H54 (cell line): ENCODE measurements at places on chromosomes 3 and 15.

DNA sequence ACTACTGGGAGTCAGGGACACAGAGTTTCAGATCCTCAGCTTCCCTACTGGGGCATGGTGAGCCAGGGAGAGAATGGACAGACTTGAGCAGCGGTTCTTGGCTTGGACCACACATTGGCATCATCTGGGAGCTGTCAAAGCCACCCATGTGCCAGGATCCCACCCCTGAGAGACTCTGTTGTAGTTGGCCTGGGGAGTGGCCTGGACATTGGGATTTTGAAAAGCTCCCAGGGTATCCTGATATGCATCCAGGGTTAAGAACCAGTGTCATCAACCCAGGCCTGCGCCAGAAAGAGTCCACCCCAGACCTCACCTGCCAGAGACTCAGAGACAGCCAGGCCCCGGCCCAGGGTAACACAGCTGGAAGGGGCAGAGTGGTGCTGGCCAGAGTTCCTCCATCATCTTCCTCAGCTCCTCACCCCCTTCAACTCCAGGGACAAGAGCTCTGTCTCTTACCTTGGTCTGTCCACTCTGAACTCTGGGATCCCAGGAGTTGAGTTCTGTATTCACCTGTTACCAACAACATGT lies 33.0 kb upstream of the CHRNB4 start:
- no peak for DNase-seq

DNA sequence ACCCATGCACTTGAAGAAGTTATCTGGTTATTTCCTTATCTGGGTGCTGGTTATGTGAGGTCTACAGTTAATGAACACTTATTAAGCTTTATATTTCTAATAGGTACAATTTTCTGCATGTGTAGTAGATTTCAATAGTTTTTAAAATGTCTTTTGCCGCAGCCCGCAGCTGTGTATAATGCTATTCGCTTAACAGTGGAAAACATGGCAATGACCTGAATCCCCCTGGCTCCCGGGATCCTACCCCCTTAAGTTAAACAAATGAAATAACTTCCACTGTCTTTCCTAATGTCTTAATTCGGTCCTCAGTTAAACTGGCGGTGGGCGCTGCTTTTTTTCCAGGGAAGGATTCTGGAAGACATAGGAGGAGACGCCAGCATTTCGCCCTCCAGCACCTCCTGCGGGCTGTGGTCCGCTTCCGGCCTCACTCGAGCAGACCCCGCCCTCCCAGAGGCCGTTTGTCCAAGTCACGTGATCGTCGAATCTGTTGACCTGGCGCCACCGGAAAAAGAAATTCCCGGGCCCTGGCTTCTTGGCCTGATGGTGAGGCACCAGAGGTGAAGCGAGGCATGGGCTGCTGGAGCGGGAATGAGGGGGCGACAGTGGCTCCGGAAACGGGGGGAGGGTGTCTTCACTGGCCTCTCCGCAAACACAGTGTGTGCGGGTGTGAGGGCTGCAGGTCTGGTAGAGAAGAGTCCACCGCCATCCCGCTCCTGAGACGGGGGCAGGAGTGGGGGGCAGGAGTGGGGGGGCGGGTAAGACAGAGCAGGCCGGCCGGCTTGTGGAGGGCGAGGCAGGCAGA lies 45.6 kb upstream of the CSPG4 start:
- peak; percentile 46 for DNase-seq

- DNase-seq, result no peak
These were observed 5.0 kb downstream of the NUDT16 start for GRCh38 chr3:131386429-131387165.

DNA sequence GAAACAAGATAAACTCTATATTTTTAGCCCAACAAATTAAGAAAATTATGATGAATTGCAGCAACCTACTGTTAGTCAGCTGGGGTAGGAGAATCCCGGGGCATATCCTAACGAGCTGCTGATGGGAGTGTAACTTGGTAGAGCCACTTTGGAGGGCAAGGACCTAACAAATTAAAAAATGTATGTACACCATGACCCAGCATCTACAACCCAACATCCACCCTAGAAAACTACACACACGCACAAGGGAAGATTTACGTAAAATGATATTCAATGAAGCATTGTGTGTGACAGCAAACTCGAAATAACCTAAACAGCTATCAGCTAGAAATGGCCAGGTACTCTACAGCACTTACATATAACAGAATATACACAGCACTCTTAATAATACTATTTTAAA lies 1.9 kb downstream of the BCL2A1 start:
- DNase-seq, result no peak

DNA sequence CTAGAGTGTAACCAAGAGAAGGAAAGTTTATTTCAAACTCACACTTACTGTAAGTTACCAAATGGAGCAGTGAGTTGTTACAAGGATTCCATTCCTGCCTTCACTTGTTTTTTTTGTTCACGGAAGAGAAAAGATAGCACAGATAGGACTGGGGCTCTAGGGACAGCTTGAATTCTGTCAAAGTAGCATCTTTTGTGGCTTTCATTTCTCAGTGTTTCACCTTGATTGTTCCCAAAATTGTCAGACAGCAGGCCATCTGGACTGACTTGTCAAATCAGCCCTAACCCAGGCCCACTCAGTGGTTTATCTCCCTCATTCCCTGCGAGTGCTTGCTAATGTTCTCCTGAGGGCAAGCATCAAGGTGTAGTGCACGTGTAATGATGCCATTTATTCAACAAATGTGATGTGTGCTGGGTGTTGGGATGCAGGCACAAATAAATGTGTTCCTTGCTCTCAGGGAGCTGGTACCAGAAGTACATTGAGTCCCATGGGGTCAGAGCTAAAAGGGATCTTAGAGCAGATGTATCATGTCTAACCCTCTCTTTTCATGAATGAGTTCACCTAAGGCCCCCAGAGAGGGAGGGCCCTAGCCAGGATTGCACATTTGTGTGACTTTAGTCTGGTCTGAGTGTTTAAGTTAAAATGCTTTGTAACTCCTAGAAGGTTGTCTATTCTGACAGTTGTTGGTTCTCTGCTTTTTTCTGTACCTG lies 49.1 kb downstream of the PDHB start:
- no peak for DNase-seq

- no peak for DNase-seq
These were observed 72.0 kb downstream of the PDZRN3 start for GRCh38 chr3:73552700-73553099.

- DNase-seq, result peak; percentile 9
These were observed 69.4 kb downstream of the FHIT start for GRCh38 chr3:61181874-61182273.

DNA sequence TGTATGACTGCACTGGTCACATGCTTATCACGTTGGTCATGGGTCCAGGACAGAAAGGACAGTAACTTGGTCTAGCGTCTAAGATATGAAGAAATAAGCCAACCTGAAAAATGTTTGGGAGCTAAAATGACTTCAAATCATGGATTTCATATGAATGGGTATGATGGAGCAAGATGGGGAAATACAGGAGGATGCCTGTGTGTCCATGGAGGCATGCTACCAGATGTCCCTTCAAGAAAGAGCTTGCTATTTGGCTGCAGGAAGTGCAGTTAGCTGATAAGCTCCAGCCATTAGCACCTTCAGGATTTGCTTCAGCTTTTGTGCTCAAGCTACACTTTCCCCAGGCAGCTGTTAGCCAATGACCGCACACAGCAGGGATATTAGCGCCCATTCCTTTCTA lies 164.6 kb upstream of the THBS1 start:
- DNase-seq, result no peak

DNA sequence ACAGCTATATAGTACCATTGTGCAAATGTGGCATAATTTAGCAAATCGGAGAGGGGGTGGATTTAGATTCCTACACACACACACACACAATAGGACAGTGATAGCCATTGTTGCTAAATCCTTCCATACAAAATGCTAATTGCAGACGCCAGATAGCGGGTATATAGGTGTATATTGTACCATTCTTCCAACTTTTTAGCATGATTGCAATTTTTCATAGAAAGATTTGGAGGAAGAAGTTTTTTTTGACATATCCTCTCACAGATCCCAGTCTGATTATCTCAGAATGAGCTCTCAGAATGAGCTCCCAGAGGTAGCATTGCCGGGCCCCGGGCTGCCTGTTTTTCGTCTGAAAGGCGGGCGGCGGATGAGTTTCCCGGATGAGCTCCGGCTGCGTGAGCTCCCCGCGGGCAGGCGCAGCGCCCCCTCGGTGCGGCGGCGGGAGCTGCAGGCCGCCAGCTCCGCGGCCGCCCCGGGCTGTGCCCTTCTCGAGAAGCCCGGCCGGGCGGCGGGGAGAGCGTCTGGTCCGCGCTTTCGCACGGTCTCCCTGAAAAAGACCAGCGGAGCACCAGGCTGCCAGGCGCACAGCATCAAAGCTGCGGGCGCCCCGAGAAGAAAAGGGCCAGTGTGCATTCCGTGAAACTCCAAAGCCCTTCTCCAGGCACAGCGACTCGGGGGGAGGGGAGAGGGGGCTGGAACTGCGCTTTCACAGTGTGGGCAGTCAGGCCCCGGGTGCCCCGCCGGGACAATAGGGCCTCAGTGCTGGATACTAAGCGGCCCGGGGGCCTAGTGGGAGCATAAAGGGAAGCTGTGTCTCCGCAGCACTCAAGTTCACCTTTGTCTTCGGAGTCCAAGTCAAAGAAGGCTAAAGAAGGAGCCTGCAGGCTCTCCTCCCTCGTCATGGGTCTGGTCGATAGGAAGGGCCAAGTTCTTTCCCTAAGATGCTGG lies 12.0 kb upstream of the SHC4 start:
- DNase-seq, result peak; percentile 51

DNA sequence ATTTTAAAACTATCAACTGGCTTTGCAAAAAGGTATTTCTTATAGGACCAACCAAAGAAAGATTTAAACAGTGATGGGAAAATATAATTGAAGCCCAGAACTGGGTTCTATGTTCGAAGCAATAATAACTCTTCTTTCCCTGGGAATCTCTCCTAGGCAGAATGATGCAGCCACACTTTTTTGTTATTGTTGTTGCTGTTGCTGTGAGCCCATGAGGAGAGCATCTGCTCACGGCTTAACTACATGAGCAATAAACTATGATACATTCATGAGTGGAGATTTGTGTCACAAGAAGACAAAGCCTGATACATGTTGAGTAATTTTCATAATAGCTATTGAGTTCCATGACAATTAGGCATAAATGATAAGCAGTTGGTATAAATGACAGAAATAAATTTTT lies 80.5 kb downstream of the CRTC3 start:
- DNase-seq, result no peak

GRCh38 chr15:67080900-67081431 lies 15.6 kb downstream of the SMAD3 start:
- DNase-seq, result no peak

DNA sequence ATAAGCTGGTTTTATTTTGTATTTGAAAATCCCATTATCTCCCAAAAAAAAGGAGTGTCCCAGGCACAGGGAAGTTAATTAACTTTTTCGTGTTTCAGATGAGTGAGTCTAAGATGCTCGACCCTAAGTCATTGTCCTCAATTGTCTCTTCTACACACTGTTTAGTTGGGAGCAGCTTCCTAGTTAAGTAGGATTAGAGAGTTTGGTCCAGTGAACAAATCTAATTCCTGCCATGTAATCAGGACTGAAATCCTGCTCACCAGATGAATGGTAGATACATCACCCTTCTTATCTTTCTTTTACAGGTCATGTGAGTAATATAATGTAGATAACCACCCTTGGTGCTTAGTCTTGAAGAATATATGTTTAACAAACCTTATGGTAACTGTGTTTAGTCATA lies 228.9 kb upstream of the MANF start:
- DNase-seq, result no peak

GRCh38 chr3:11059090-11059798 lies 66.7 kb downstream of the SLC6A1 start:
- peak; percentile 90 for DNase-seq

- no peak for DNase-seq
These were observed 51.8 kb downstream of the RFTN1 start for GRCh38 chr3:16461463-16462245.

GRCh38 chr3:107920538-107920937 lies 170.3 kb downstream of the CD47 start:
- no peak for DNase-seq

DNA sequence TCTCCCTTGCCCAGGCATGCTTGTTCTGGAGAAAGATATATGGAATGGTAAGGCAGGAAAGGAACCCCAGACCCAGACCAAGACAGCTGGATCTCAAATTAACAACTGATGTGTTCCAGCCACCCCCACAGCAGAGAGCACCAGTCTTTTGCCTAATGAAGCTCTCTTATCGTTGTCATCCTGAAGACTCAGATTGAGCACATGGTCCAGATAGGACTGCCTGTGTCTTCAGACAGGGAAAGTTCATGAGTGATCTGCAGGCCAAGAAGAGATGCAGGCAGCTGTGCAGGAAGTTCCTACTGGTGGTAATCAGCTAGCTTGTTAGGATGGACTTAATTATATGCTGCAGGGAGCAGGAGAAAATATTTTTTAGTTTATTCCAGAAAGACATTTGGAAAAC lies 53.3 kb downstream of the PPP2R3A start:
- no peak for DNase-seq

GRCh38 chr3:66552846-66553245 lies 52.0 kb upstream of the LRIG1 start:
- DNase-seq, result no peak

DNA sequence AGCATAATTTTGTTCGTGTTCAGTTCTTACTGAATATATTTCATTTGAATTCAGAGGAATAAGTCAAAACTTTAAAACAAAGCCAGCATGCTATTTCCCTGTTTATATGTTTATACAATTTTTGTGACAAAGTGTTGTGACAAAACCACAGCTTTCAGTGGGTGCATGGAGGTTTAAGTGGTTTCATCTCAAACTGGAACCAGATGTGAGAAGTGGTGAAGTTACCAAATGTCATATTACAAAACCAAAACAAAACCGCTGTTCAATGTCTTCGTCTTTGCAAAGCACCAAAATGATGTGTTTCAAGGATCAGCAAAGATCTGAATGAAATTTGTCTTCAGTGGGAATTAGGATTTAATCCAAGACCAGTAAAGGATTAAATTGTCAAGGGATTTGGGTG lies 59.3 kb upstream of the OSTN start:
- DNase-seq, result no peak

DNA sequence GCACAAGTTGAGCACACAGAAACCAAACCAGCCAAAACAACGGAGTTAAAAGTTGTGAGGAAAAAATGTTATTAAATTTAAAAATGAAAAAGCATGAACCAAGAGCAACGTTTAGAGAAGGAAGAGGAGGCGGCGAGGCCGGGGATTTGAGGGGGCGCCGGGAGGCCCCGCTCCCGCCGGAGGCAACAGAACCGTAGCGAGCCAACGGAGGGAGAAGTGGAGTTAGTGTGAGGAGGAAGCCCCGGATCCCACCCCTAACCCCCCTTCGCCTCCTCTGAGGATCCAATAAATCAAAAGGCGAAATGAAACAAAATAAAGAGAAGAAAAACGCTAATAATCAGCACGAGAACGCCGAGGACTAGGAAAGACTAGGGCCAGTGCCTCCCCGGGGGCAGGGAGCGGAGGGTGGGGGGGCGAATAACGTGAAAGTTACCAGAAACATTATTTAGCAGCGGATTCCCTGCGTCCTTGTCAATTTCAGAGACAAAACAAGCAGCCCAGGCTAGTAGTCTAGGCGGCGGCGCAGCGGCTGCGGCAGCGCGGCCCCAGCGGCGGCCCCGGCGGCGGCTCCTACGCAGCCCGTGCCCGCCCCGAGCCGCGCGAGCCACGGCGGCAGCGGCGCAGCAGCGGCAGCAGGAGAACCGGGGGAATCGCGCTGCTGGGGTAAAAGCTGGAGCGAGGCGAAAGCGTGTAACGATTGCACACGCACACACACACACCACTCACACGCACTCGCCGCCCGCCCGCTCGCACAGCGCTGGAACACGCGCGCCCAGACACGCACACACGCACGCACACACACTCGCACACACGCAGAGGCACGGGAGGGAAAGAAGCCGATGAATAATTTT lies 1.7 kb downstream of the MEIS2 start:
- DNase-seq, result peak; percentile 15
